Stimulated activated CD8-positive, alpha-beta memory T cell treated with anti-CD3 and anti-CD28 coated beads, Interleukin-4, amount 100 ng/mL, for 1 hour (primary cell): ENCODE measurements at places on chromosomes 5 and 9.

DNA sequence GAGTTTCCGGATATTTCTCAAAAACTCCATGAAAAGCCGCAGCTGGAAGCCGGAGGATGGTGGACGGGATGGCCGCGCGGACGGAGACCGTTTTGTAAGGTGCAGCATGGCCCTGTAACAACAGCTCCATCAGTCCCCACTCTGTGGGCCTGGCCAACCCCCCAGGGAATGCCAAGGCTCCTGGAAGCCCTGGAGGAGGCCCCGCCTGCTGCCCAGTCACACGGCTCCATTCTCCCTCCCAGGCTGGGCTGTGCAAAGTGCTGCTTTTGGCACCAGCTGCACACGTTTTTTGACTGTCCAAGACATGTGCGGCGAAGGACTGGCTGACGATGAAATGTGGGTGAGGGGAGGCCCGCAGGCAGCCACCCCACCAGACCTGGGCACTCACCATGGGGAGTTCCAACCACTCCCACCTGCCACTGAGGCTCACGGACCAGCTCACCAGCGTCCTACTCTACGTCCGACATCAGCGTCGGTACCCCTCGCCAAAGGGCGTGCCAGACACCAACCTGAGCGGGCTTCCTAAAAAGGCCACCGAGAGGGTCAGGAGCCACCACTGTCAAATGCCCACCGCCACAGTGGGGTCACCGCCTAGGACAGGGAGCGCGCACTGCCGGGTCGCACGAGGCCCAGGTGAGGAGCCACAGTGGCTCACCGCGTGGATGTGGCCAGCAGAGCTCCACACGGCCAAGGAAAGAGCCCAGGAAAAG lies 27.3 kb downstream of the PNPLA7 start:
- no peak for DNase-seq

DNA sequence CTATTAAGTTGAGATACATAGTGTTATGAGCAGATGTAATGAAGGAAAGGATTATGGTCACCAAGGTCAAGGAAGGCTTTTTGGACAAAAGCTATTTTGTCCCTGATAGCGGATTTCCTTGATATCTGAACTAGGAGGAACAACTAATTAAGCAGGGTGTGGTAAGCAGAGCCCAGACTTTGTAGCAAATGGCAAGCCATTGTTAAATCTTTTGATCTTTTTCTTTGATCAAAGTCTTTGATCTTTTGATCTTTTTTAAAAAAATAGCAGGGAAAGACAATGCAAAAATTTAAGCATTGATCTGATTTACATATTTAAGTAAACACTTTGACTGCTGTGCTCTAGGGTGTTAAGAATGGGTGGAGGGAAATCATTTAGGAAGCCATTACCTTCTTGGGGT lies 1242.0 kb downstream of the MAT2B start:
- DNase-seq, result no peak

DNA sequence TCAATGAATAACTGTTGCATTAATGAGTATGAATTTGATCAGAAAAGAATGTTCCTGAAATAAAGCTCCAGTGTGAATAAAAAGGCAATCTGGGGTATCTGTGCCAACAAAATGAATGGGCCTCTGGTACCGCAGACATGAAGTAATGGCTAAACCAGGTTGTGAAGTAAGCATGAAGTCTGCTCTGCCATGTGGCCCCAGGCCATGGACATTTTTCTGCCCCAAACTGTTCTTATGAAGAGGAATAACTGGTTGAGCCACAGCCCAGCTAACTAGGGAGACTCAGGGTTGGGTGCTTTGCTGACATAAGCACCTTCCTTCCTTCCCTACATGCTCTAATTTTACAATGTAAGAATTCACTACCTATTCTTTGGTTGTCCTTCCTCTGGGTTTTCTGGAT lies 147.4 kb upstream of the LRRTM2 start:
- no peak for DNase-seq

DNA sequence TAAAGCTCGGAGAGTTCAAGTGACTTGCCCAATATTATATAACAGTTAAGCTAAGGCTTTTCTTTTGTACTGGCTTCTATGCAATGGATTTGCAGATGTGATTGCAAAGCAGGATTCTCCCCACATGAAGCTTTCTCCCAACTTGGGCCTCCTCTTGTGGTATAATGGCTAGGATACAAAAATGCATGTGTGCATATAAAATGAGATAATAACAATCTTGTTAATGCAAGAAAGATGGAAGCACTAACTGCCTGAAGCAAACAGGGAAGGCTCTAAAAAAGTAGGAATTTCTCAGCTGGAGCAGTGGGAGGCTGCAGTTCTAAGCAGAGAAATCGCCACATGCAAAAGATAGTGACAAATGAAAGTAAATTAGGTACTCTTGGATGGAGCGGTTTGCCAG lies 444.2 kb upstream of the RIOK2 start:
- DNase-seq, result no peak

- no peak for DNase-seq
Measured at GRCh38 chr9:114246558-114246957, 76.3 kb upstream of the ORM1 start.
